ENCODE measurements at places on chromosomes 16 and 17.
A peak's percentile ranks its signal among the peaks of the same experiment; 100 is the strongest.

DNA sequence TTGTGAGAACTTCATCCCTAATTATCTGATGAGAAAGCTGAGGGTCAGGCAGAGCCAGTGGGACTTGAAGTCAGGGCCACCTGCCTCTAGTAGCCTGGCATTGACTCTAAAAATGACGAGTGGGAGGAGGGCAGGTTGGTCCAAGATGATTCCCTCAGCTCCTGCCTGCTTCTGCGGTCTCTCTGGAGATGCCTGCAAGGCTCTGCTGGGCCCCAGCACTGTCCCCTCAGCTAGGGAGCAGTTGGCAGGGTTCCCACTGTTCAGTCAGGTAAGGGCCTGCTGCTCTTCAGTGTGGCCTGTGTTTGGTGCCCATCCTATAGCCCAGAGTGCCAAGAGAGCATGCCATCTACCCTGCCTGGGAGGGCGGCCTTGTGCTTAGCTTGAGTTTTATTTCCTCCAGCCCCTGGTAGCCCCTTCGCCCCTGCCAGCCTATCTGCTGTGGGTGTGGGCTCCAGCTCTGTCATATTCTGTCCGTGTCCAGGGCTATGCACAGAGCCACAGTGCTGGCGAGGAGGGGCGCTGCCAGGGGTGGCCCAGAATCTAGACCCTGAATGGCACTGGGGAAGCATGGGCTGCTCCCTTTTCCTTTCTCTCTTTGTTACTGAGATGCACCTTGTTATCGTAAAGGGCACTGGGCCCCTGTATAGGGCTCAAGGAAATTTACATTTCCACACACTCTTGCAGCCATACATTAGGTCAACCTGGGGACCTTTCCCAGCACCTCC, 68.5 kb downstream of the CYLD start:
- no peak for DNase-seq

GRCh38 chr16:85316321-85316919, 204.1 kb upstream of the CIBAR2 start:
- DNase-seq, result peak; percentile 65

DNA sequence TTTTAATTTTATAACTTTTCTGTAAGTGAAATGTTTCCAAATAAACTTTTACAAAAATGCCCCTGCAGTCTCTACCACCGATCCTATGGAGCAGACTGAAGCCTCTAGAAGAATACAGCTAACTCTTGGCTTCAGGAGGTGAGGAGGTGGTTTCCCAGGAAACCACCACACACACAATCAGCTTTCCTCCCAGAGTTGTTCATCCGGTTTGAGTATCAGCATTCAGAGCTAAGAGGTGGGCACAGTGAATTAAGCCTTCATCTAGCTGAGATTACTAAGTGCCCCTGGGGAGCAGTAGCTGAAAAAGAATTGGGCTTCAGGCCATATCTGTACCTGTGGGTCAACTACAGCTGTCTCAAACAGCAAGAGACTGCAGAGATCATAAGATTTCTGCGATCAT, 139.7 kb downstream of the AATF start:
- no peak for DNase-seq

GRCh38 chr17:43982171-43982570, 22.3 kb upstream of the NAGS start:
- no peak for DNase-seq

DNA sequence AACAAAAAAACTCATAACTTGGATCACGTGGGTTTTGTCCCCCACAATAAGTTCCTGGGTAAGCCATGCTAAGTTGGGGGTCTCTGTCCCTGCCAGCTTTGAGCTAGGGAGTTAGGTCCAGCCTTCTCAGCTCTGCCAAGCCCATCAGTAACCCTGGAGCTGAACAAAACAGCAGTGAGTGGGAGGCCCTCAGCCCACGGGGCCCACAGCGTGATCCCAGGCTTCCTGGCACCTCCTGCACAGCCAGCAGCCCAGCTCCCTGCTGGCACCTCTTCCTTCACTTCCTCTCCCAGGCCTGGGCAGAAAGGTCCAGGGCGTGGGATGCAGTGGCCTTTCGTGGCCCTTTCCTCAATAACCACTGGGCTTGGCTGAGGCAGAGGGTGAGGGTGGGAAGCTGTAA, 35.5 kb upstream of the CDC42EP4 start:
- no peak for DNase-seq

DNA sequence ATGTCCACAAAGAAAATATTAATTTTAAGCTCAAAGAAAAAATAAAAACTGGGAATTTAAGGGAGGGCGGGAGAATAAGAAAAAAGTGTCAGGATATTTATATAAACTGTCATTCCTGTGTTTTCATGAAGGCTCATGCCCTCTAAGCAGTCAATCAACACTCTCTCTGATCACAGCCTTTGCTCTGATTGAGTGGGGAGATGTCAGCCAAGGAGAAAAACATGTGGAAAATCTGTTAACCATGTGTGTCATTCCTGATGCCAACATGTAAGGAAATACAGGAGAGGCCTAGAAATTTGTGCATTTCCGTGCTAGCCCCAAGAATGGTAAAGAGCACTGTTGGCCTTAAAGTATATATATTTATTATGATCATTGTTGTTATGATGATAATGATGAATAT, 137.9 kb upstream of the IRX5 start:
- DNase-seq, result no peak

GRCh38 chr16:67969254-67970039, 1.0 kb upstream of the SLC12A4 start:
- peak; percentile 12 for DNase-seq

GRCh38 chr16:49986351-49987124, 38.5 kb upstream of the CNEP1R1 start:
- DNase-seq, result no peak

DNA sequence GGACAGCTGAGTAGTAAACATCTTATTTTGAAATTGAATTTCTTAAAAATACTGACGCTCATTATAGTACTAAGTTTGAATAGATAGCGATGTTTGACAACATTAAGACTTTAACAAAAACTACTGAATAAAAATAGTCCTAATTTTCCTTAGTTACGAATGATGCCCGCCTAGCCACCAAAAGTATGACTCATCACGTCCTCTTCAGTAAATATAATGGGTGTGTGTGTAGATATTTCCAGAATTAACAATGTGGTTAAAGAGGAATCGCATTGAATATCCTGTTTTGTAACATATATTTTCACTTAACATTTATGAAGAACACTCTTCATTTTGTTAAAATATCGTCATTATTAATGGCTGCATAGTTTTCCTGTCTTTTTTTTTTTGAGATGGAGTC, 187.6 kb downstream of the MYO1D start:
- no peak for DNase-seq

DNA sequence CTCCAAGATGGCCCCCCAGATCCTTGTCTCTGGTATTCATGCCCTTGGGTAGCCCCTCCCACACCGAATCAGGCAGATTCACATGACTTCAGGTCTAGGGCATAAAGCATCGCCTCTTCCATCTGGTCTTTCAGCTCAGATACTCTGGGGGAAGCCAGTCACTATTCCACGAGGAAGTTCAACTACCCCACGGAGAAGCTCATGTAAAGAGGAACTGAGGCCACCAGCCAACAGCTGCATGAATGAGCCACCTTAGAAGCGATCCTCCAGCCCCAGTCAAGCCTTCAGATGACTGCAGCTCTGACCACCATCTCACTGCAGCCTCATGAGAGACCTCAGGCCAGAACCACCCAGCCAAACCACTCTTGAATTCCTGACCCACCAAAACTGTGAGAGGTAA, 54.1 kb downstream of the SOCS3 start:
- DNase-seq, result no peak

- DNase-seq, result no peak
These were observed 34.0 kb downstream of the KIAA0513 start for GRCh38 chr16:85061566-85061965.

- no peak for DNase-seq
These were observed 190.1 kb upstream of the TBX2 start for GRCh38 chr17:61209525-61209924.

GRCh38 chr17:1183171-1183873, 3.5 kb upstream of the ABR start:
- no peak for DNase-seq

- DNase-seq, result no peak
These were observed 1525.1 kb downstream of the CDH11 start for GRCh38 chr16:63596716-63597115.

DNA sequence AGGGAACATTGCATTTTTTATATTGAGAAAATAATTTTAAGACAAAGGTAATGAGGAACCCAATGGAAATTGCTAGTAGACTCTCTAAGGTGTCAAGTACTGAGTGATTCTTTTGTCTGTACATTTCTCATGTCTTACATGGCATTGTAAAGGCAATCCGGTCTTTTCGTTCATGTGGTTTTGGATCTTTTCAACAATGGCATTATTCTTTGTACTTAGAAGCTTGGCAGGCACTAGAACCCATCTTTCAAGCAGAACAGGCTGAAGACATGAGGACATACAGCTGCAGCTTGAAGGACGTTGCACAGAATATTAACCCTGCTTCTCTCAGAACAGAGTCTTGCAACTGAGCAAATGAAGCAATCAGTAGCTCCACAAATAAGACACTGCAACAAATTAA, 231.5 kb upstream of the ZFHX3 start:
- no peak for DNase-seq

- DNase-seq, result no peak
These were observed 9.3 kb upstream of the ZC3H18 start for GRCh38 chr16:88560714-88561484.

GRCh38 chr17:39801055-39801454, 63.1 kb downstream of the IKZF3 start:
- DNase-seq, result no peak

- no peak for DNase-seq
These were observed 3.0 kb upstream of the NRN1L start for GRCh38 chr16:67881621-67882161.

DNA sequence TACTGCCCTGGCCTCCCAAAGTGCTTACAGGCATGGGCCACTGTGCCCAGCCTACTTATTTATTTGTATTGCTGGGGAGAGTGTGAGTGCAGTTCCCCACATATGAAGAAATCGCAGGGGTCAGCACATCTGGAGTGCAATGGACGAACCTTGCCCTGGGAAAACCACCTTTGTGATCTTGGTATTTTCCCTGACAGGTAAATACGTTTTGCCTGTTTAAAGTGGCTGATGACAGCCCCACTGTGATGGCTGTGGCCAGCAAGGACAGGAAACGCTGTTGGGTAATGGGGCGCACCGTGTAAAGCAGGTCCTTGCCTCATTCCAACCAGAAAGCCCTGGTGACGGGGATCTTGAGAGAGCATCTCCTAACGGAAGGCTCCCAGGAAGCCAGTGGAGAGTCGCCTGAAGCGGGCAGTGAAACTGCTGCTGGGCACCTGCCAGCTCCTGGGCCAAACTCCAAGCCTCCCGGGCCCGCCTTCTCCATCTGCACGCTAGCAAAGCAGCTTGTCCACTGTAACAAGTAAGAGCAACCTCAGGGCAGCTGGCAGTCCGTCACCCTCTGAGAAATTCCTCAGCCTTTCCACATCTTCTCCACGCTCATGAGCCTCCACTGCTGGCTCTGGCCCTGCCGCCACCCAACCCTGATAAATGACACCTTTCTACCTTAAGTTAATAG, 17.5 kb downstream of the EMC8 start:
- no peak for DNase-seq

DNA sequence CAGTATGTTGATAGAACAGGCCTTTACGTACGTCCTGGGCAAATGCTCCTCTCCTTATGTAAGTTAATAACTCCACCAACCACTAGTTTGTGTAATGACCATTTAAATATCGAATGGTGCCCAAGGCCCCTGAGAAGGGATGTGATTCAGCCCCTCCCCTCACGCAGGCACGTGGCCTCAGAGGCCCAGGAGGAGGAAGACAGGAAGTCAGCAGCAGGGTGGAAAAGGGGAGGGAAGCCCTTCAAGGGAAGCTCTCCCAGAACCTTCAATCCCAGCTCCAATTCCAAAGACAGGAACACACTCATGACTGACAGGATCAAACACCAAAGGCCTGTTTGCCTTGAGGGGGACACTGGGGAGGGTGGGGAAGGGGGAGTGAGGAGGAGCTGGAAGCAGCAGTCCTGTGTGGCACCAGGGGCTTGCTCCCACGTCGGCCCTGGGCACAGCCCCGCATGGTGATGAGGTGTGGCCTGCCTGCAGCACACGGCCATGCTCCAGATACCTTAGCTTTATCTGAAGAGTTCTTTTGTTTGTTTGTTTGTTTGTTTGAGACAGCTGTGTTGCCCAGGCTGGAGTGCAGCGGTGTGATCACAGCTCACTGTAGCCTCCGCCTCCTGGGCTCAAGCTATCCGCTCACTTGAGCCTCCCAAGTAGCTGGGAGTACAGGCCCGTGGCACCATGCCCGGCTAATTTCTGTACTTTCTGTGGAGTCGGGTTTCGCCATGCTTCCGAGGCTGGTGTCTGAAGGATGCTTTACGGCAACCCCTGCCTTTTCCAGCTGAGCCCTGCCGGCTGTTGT, 105.0 kb downstream of the ZNF778 start:
- no peak for DNase-seq

DNA sequence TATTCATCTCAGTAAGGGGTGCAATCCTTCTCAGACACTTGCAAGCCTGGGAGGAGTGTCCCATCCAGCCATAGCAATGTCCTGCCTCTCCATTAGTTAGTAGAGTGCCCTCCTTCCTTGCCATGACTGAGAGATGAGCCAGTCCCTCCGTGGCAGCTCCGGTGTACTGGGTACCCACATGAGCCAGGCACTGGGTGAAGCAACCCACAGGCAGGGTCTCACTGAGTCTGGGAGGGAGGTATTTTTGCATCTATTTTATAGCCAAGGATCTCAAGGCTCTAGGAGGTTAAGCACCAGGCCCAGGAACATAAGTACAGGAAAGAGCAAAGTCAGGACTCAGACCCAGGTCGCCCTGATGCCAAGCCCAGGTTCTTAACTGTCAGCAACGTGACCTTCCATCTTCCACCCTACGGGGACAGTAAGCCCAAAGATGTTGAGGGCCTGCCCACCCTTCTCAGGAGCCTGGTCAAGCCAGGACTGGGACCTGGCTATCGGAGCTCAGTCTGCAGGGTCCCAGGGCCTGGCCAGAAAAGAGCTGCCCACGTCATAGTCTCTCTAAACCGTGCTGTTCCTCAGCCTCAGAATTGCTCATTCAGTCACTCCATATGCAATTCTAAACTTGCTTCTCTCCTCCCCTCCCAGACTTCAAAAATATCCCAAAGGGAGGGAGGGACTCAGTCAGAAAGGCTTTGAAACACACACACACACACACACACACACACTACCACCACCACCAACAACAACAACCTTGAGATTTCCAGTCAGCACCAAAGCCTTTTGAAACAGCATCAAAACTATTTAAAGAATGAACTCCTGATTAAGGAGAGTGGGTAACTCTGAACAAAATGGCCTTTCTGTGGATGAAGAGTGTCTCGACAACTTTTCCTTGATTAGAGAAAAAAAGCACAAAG, 16.6 kb downstream of the NOS2 start:
- DNase-seq, result no peak
